ENCODE measurements at places on chromosomes 4 and X.
A peak's percentile ranks its signal among the peaks of the same experiment; 100 is the strongest.

- no peak for DNase-seq
Observed at GRCh38 chr4:126213996-126214395, 899.2 kb downstream of the FAT4 start.

GRCh38 chrX:83511208-83511607 is 3.1 kb downstream of the POU3F4 start:
- no peak for DNase-seq

DNA sequence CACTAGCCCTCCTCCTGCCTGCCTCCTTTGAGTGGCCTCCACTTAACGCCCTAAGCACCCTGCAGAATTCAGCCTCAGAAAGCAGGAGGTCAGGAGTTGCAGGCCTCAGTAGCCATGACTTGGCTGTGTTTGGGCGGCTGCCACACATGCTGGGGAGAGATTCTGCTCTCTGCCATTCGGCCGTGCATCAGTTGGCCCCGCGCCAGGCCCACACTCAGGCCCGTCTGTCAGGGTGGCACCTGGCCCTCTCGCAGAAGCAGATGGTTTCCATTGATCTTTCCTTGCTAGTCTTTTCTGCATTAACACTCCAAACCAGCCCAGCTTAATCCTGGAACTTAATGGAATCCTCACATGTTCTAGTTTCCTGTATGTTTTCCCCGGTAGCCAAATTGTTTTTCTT is 30.7 kb upstream of the ATP6AP2 start:
- DNase-seq: no peak

DNA sequence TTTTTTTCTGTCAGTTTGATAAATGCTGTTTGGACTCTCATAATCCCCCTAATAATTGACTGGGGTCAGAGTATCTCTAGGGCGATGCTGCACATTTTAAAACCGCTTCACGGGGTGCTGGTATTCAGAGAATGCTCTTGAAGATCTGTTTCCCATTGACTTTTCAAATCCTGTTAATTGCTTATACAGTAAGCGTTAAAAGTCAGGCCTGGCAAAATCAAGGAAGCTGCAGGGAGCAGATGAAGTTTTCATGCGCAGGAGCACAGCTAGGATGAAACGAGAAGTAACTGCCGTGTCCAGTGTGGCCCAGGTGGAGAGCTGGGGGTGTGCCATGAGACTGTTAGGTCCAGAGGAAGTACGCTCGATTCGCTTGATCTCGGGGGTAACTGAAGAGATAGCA is 312.9 kb downstream of the TRIML1 start:
- DNase-seq: no peak

- no peak for DNase-seq
Observed at GRCh38 chr4:85741381-85741780, 266.4 kb downstream of the ARHGAP24 start.

- peak; percentile 47 for DNase-seq
Observed at GRCh38 chr4:93791570-93792195, 36.9 kb upstream of the ATOH1 start.

DNA sequence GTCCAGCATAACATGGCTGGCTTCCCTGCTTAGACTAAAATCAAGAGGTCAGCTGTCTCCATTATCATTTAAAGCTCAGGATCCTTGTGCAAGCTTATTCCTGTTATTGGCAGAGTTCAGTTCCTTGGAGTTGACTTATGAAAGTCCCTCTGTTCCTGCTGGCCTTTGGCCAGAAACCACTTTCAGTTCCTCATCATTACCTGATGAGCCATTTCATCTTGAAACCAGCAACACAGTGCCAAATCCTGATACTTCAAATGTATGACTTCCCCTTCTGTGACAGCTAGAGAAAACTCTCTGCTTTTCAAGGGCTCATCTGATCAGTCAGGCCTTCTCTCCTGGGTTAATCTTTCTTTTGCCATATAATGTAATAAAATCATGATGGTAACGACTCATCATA is 110.6 kb upstream of the FSTL5 start:
- no peak for DNase-seq

DNA sequence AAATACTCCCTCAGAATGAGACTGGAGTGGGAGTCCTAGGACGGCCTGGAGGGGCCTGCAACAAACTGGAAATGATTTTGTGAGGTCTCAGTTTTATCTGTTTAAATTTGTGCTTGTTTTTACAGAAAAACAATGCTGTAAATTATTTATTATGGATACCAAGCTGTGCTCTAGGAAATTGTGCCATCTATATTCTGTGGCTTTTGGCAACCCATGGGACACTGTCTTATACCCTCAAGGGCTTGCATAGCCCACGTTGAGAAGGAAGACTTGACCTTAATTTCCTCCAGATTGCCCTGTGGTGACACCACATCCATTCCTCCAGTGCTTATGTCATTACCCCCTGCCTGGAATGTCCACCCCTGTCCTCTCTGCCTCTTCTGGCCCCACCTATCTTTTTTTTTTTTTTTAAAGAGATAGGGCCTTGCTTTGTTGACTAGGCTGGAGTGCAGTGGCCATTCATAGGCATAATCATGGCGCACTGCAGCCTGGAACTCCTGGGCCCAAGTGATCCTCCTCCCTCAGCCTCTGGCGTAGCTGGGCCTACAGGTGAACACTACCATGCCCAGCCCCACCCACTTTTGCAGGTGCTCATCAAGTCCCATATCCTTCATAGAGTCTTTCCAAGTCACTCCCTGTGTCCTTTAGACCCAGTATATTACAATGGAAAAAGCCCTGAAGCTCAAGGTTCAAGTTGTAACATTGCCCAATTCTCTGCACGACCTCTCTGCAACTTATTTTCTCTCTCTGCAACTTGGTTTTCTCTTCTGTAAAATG is 77.4 kb downstream of the HPRT1 start:
- no peak for DNase-seq

DNA sequence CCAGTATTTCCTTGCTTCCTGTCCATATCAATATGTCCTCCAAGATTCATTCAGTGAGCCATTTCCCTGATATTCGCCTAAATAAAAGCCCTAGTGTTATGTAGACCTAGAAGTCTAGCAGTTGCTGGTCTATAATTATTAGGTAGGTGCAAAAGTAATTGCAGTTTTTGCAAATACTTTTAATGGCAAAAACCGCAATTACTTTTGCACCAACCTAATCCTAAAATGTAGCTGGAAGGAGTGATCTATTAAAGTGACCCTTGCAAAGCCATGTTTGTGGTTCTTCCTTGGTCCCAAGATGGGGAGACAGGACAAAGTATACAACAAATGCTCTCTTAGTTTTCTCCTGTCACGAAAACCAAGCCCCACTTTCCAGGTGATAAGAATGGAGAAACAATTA is 193.0 kb downstream of the IDS start:
- DNase-seq: no peak

DNA sequence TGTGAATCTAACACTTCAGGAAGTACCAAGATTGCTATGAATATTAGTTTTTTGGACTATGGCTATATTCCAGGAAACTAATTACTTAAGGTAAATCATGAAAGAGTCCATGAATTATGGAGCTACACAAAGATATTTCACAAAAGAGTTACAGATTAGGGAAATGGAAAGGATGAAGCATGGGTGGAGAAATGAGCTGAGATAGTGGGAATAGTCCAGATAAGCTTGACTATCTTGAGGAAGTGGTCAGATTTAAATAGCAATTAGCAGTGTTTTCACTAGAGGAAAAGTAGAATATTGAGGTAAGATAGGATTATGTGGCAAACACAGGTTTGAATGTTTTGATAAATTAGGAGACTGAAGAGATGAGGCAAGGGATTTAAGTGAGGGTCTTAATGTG is 42.1 kb upstream of the C1GALT1C1 start:
- no peak for DNase-seq

GRCh38 chr4:184282895-184283654 is 65.4 kb upstream of the ENPP6 start:
- DNase-seq: no peak

DNA sequence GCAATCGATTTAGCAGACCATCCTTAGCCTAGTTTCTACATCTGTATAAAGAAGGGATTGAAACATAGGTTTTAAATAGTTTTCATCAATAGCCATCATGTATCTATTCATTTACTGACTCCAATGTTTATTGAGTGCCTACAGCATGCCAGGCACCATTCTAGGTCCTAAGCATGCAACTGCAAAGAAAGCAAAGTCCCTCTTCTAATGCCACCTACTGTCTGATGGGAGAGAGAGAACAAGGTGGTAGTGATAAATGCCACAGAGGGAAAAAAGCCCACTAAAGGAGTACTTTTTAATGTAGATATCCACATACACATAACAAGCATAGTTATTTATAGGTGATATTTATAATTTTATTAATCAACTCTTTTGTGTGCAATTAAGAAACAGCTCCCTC is 67.6 kb upstream of the PPARGC1A start:
- no peak for DNase-seq

- no peak for DNase-seq
Observed at GRCh38 chr4:15779809-15780208, 1.7 kb downstream of the CD38 start.

DNA sequence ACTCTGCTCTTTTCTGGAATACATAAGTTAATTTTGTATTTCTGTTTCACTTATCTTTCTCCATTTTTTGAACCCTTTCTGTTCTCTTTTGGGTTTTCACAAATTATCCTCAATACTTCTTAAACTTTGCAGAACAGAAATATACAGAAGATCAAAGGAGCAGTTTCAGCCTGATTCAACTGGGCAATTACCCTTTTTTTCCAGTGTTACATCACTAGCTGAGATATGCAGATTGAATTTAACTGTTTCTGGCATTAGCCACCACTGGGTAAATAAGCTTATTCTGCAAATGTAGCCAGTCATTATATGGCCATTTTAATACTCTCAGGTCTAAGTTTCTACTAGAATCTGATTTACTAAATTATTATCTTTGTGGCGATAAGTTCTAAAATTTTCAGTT is 66.9 kb upstream of the GRID2 start:
- DNase-seq: no peak

DNA sequence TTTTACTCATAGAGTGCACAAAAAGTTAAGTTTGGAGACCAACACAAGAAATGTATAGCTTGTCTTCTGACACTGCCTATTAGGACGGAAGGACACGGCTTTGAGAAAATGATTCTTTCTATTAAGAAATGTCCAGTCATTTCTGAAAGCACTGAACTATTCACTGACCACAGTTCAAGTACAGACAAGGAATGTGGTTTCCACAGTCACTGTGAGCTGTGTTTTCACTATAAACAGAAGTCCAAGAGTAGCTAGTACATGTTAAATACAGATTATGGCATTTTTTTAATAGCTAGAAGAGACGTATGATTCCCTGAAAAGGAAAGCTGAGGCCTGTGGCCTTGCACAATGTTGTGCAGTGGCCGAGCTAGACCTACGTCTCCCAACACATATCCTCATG is 115.1 kb upstream of the GPM6A start:
- DNase-seq: no peak

DNA sequence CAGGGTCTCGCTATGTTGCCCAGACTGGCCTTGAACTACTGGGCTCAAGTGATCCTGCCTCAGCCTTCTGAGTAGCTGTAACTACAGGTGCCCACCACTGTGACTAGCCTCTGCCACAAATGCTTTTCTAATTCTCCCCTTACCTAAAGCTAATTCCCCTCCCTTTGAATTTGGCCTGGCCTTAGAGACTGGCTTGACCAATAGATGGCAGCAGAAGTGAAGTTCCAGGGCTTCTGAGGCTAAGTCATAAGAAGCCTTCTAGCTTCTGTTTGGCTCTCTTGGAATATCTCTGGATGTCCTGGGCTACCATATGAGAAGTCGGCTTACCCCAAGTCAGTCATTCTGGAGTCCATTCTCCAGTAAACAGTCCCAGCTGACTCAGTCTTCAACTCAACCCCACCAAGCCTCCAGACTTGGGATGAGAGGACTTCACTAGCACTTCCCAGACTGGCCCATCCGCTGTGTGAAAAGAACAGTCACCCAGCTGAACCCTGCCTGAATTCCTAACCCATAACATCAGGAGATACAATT is 61.0 kb downstream of the HPRT1 start:
- peak; percentile 35 for DNase-seq

GRCh38 chrX:151977009-151977408 is 2.5 kb upstream of the GABRE start:
- DNase-seq: no peak

- no peak for DNase-seq
Observed at GRCh38 chrX:7828594-7828993, 14.4 kb upstream of the VCX start.

DNA sequence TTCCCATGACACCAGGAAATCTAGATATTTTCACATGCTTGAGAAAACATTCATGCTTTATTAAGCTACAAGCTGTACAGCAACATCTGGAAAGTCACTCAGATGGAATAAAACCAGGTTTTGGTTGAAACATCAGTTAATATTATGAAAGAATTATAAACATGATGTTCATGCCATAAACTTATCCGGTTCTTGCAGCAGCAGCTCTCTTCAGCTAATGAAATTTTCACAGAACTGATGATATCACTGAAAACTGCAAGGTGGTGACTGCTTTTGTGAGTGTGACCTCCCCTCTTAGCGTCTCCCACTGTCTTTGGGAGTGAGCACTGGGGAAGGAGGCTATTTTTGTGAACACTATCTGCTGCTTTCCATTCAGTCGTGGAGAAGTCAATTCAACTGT is 56.9 kb downstream of the ARHGAP10 start:
- no peak for DNase-seq

DNA sequence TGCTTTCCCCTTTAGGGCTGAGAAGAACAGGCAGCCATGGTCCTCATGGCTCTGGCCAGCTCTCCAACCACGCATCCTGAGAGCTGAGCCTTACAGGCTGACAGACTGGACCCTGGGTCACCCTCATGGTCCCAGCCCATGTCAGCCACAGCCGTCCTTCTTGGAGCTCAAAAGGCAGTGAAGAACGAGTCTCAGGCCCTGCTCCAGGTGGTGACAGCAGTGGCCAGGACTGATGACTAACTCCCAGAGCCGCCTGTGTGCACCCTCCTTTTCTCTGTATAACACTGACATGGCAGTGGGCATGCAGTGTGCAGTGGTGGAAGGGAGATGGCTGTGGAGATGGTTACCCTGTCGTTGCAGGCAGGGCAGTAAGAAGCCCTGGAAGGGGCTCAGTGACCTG is 10.3 kb upstream of the DUSP9 start:
- no peak for DNase-seq

- no peak for DNase-seq
Observed at GRCh38 chr4:139826426-139826825, 160.8 kb downstream of the MGST2 start.

GRCh38 chrX:135396109-135396508 is 25.6 kb upstream of the SMIM10L2A start:
- no peak for DNase-seq

DNA sequence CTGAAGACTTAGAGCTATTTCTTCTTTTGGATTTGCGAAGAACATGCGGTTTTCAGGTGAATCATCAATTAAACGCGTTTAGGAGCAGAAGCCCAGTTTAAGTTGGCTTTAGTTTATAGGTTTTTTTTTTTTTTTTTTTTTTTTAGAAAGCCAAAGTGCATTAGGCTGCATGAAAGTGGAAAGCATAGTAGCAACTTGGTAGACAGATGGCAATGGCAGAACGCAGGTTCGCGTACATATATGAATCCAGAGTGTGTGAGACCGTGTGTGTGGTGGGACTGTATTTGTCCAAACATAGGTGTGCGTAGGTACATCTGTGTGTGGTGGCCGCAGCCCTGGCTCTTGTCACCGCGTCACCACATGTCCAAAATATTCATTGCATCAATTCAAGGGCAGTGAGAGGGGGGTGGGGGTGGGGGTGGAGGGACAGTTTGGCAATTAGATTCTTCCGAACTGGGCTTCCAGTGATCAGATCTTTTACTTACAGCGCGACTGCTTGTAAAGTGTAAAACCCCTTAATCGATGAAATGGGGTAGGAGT is 901 bp downstream of the JADE1 start:
- DNase-seq: no peak

- no peak for DNase-seq
Observed at GRCh38 chr4:140212646-140213045, 58.7 kb upstream of the MAML3 start.

GRCh38 chr4:25001509-25001908 is 29.2 kb downstream of the LGI2 start:
- DNase-seq: no peak

GRCh38 chr4:169397762-169398161 is 127.0 kb upstream of the SH3RF1 start:
- DNase-seq: no peak
